NCI-H2227 treated with DMSO at 0.1 percent for 48 hours (cell line): ENCODE measurements at places on chromosomes 1 and 21.
A peak's percentile ranks its signal among the peaks of the same experiment; 100 is the strongest.

- no peak for DNase-seq
Measured at GRCh38 chr1:226809785-226810571, 60.4 kb upstream of the PSEN2 start.

DNA sequence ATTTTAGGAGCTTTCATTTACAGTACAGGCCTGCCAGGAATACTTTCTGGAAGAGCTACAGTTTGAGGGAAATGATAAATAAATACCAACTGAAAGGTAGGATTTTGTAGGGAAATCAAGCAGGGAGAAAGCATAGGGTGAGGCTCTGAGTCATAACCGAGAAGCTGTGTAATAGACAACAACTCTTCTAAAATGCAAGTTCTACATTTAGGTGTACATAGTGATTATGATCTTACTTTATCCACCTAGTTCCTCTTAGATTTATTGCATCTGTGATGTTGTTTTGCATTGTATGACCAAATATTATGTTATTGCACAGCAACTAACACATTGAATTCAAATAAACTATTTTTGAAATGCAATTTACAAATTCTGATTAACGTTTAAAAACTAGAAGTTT, 819.3 kb downstream of the PLA2G4A start:
- DNase-seq: no peak

DNA sequence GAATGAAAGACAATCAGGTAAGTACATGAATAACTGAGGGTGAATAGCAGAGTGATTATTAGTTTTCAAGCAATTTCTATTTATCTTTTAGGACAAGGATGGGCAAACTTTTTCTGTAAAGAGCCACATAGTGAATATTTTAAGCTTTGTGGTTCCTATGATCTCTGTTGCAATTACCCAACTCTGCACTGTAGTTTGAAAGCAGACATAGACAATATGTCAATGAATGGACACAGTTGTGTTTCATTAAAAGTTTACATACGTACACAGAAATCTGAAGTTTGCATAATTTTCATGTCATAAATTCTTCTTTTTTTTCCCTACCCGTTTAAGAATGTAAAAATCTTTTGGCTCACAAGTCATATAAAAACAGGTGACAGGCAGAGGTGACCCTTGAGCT, 71.4 kb downstream of the ZNF281 start:
- DNase-seq: no peak

DNA sequence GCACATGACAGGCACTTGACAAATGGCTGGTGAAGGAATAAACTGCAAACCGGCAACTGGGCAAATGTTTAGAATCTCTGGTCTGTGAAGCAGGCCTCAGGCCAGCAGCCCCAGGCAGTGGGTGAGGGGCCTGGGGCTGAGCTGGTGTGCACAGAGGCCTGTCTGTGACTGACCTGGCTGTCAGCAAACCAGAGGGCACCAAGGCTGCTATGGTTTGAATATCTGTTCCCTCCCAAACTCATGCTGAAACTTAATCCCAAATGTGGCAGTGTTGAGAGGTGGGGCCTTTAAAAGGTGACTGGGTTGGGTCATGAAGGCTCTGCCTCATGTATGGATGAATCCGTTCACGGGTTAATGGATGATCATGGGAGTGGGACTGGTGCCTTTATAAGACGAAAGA, 139.8 kb downstream of the DMRTB1 start:
- DNase-seq: no peak

- no peak for DNase-seq
Measured at GRCh38 chr1:207971331-207972219, 60.6 kb upstream of the CD34 start.

GRCh38 chr1:220880726-220881506, 1.7 kb downstream of the HLX start:
- DNase-seq: no peak

DNA sequence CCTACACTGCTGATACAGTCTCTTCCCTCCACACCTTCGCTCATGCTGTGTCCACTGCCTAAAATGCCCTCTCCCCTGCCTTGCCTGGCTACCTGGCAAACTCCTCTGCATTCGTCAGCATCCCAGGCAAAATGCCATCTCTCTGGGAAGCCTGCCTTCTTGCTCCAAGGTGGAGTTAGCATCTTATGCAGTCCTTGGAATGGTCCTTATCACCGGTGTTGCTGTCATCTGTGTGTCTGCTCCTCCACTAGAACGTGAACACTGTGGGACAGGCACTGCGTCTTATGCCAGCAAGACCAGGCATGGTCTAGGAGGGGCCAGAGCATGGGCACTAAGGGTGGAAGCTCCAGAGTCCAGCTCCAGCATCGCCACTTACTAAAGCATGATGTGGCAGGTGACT, 211.8 kb downstream of the MATN1 start:
- DNase-seq: no peak

- DNase-seq: no peak
Measured at GRCh38 chr1:164433141-164433817, 125.7 kb upstream of the PBX1 start.

- DNase-seq: no peak
Measured at GRCh38 chr1:198856601-198857000, 217.8 kb downstream of the PTPRC start.

DNA sequence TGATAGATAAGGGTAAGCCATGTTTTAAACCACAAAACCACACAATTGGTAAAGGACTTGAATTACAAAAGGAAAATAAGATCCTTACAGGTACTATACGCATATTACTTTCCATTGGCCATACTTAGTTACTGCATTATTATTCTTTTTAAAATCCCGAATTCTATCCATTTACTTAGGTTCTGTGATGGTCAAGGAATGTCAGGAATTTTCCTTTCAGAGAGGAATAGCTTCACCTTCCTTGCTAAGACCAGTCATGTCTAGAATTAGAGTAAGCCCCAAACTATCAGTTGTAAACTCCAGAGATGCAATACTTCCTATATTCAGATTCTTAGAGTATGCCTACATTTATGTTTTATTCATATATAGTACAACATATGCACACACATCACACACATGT, 13.7 kb downstream of the EFCAB7 start:
- no peak for DNase-seq

- DNase-seq: no peak
Measured at GRCh38 chr1:15249081-15249480, 2.1 kb downstream of the FHAD1 start.

- DNase-seq: no peak
Measured at GRCh38 chr1:2474104-2474844, 1.8 kb upstream of the PLCH2 start.

GRCh38 chr1:202567738-202568137, 142.5 kb downstream of the SYT2 start:
- no peak for DNase-seq

- no peak for DNase-seq
Measured at GRCh38 chr1:1137256-1138045, 21.6 kb upstream of the C1orf159 start.

- no peak for DNase-seq
Measured at GRCh38 chr21:24658026-24658425, 949.3 kb downstream of the MRPL39 start.

GRCh38 chr1:230992100-230992774, 13.3 kb downstream of the ARV1 start:
- no peak for DNase-seq

GRCh38 chr1:40155135-40155534, 6.1 kb upstream of the RLF start:
- no peak for DNase-seq

GRCh38 chr21:31172328-31172727, 134.1 kb upstream of the KRTAP19-8 start:
- no peak for DNase-seq

DNA sequence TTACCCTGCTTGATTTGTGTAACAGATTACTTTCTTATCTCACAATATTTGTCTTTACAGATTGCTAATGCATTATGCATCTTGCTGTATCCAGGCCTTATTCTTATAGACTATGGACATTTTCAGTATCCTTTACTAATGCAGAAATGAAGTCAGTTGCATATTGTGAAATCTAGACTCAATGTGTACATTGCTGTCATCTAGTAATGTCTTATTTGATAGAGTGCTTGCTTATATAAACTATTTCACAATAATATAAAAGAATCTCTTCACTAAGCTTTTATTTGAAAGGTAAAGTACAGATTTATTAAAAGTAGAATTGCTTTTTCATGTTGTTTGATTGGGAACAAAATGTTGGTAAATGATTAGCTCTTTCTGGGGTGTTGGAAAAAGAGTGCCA, 39.6 kb downstream of the ALG6 start:
- no peak for DNase-seq

- DNase-seq: no peak
Measured at GRCh38 chr1:171379846-171380245, 65.9 kb downstream of the FMO4 start.

GRCh38 chr1:225366552-225366951, 61.3 kb downstream of the LBR start:
- DNase-seq: no peak

GRCh38 chr1:205593967-205594366, 37.8 kb downstream of the ELK4 start:
- no peak for DNase-seq

GRCh38 chr21:25907573-25908275, 173.0 kb downstream of the GABPA start:
- DNase-seq: no peak

DNA sequence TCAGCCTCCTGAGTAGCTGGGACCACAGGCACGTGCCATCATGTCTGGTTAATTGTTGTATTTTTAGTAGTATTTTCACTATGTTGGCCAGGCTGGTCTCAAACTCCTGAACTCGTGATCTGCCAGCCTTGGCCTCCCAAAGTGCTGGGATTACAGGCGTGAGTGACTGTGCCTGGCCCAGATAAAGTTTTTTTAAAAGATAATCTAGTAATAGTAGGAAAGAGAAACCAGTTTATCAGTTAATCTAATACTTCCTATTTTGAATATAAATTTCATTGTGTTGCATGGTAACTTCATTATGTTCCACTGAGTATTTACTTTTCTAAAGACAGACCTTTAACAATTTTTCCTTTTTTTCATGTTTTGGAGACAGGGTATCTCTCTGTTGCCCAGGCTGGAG, 10.0 kb downstream of the RABGAP1L start:
- no peak for DNase-seq

GRCh38 chr21:43775190-43775589, 918 bp downstream of the CSTB start:
- DNase-seq: no peak

DNA sequence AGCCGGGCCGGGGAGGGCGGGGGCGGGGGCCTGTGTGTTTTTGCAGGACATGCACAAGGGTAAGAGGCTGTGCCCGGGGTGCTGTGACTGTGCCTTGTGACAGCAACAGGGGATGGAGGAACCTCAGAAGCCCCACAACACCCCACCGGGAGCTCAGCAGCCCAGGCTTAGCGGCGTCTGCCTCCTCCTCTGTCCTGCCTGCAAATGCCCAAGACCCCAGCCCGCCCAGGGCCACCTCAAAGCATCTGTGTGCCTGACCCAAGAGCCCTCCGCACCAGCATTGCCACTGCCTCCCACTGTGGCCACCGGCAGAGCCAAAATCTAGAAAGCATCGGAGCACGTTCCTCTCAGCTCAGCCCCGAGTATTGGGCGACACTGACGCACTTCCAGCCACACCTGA, 2.7 kb upstream of the ACTRT2 start:
- DNase-seq: no peak

DNA sequence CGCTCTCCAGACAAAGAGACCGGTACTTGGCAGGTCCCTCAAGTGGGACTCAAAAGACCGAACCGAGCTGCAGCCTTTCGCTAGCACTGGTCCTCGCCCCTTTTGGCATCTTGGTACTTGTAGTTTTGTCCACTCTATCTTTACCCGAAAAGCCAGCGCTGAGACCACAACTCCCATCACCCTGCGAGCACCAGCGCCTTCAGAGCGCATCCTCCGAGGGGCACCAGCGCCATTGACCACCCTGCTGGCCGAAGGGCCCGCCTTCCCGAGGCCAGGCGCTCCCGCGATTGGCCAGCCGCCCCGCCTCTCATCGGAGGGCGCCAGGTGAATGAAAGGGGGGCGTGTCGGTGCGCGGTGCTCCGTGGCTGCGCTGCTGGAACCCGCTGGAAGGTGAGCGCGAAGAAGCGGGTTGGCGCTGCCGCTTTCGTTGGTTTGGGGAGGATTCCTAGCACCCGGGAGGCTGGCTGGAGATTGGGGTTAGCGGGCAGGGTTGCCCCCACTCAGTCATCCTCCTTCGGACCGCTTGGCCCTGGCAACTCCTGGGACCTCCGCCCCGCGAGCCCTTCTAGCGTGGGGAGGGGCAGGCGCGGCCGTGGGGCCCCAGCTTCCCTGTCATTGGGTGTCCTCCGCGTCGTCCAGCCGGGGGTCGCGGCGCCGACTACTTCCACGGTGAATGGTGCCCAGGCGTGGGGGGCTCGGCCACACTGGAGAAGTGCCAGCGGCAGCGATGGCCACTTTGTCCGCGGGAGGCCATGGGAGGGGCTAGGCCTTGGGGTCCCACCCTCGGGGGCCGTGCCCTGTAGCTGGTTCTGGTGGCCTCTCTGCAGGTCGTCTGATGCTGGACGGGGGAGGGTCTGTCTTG, at the start of gene ZBTB8B:
ZBTB8B (plus strand) TSS at position 357 of the 862 bp plus-strand sequence. CDS start 5,553 bp downstream, outside the sequence.
- peak; percentile 96 for DNase-seq

DNA sequence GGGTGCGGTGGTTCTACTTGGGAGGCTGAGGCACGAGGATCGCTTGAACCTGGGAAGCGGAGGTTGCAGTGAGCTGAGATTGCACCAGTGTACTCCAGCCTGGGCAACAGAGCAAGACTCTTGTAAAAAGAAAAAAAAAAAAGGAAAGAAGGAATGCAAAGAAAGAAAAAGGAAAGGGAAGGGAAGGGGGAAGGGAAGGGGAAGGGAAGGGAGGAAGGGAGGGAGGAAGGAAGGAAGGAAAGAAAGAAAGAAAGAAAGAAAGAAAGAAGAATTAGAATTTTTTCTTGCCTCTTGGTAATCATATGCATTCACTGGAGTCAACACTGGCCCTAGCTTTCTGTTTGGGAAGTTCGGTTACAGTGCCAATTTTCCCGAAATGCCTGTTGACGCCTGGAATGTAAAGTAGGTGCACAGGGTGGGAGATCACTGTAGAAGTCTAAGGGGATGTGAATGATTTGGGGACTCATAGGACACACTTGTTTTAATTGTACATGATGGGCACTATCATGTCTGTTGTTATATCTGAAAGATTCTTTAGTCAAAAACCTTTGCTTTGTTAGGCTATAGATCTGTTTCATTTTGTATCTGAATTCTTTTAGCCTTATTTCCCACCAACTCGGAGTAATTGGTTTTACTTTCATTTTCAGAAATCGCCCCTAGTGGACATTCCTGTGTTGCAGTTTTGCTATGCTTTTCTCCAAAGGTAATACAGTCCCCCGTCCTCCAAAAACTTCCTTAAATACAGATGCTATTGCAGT, 59.8 kb upstream of the MORC3 start:
- peak; percentile 49 for DNase-seq

DNA sequence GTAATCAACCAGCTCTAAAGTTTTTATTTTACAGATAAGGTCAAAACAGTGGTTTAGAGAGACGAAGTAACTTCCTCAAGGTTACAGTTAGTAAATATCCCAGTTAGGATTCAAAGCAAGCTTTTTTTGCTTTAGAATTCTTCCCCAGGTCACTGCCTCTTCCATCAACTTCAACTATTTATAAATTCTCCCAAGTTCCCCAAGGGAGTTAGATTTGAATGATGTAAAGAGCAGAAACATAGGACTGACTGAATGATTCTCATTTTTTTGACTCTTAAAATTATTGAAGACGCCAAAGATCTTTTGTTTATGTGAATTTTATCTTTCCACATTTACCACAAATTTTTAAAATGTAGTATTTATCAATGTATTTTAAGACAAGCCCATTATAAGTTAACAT, 4.1 kb downstream of the POGZ start:
- DNase-seq: no peak
